Adipocyte (in vitro differentiated cells): ENCODE measurements at places on chromosomes 2 and 18.

- no peak for DNase-seq
These were observed 47.5 kb downstream of the ADCY3 start for GRCh38 chr2:24872344-24873115.

DNA sequence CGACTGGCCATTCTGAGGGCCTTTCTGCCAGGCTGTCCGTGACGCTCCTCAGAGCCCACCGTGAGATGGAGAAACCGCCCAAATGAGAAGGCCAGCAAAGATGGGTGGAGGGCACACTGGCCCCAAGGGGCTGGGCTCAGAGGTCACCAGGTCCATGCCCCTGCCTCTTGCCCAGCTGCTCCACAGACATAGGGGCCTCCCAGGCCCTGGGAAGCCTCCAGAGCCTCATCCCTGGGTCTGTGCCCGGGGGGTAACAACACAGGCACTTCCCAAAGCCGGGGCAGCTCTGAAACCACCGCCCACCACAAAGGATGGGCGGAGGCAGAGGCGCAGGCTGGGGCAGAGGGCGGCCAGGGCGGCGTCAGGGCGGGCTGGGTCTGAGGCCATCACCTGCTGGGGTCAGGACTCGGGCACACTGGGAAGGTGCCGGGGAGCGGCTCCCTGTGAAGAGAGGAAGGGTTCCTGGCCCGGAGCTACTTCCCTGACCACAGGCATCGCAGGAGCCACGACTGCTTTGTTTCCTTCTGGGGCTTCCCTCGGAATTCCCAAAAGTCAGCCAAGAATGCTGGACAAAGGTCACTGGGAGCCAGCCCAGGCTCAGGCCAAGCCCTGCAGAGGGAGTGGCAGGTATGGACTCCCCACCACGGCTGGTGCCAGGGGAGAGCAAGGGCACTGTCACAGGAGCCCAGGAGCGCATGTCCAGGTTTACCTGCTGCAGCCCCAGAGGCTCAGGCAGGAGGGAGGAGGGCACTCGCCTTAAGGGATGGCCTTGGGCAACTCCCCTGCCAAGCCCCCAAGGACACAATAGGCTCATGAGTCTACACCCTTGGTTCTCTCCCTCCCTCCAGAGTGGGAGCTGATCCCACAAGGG, 9.4 kb downstream of the CYP26B1 start:
- DNase-seq: no peak

DNA sequence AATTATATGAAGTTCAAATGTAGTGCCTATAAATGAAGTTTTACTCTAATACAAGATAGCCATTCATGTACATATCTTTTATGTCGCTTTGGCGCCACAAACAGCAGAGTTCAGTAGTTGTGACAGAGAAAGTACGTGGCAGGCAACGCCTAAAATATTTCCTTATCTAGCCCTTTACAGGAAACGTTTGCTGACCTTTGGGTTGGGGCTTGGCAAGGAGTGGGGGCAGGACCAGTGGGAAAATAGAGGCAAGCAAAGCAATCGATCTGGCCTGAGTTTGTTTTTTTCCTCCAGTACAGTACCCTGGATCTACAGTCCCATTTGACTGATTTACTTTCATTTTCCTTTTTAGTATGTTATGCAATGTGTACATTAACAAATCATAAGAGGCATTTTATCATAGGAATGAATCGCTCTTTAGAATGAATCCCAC, 13.1 kb downstream of the CCDC68 start:
- peak; percentile 30 for DNase-seq

DNA sequence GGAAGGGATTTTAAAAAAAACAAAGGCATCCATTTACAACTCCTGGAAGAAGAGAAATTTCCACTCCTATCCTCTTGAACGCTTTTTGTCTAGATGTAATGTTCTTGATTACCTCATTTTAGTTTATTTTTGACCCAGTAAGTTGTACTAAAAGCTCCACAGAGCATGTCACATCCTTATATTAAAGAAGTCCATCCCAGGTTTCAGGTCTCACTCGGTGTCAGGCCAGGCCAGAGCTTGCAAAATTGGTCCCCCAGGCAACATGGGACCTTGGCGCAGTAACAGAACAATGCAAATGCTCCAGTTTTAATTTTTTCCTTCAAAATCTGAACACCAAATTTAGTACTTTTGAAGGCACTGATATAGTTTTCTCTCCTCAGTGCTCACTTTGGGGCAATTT, 218.4 kb upstream of the REV1 start:
- DNase-seq: no peak

DNA sequence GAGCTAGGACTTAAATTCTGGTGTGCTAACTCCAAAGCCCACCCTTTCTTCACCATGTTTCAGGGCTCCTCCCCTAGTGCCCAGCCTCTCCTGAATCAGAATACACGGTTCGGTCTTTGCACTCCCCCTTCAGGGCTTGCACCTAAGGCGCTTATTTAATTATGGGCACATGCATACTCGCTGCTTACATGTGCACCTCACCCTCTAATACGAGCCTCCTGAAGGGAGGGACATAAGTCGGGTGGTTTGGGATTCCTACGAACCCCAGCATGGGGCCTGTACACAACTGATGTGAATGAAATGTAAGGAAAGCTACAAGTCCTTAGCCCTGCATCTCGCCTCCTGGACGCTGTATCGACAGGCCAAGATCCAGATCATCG, 435 bp downstream of the IFT172 start:
- DNase-seq: peak; percentile 40

GRCh38 chr18:13566941-13567746, 159.2 kb downstream of the FAM210A start:
- no peak for DNase-seq

- peak; percentile 83 for DNase-seq
These were observed 761.6 kb downstream of the DSC3 start for GRCh38 chr18:30280861-30281470.
